ENCODE measurements at places on chromosomes 16 and 17.

DNA sequence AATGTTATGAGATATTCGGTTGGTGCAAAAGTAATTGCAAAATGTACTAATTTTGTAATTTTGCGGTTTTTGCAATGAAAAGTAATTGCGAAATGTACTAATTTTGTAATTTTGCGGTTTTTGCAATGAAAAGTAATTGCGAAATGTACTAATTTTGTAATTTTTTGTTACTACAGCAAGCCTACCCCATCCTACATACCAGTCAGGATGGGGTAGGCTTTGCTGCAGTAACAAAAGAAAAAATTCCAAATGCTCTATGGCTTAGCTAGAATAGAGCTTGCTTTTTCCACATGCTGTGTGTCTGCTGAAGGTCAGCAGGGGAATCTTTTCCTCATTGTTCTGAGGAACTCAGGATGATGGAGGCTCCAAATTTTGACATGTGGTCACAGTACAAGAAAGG lies 83.3 kb upstream of the GPRC5B start:
- ATAC-seq, result no peak
- no peaks in the 10 kb centered on the region for H3K36me3 ChIP-seq
- no peak overlapping the region for H3K27ac ChIP-seq
- no peak overlapping the region for H3K4me3 ChIP-seq
- peaks cover 16% of the 10 kb centered on the region for H3K27me3 ChIP-seq

GRCh38 chr17:63764716-63765115 lies 8.7 kb downstream of the CCDC47 start:
- H3K4me1 ChIP-seq, result peaks cover 10% of the 10 kb centered on the region
- H3K4me3 ChIP-seq, result no peak overlapping the region
- no peak for ATAC-seq
- H3K36me3 ChIP-seq, result peaks cover 100% of the 10 kb centered on the region
- no peak overlapping the region for H3K27ac ChIP-seq

- ATAC-seq, result no peak
- H3K36me3 ChIP-seq, result no peaks in the 10 kb centered on the region
- H3K4me1 ChIP-seq, result peaks cover 21% of the 10 kb centered on the region
- no peak overlapping the region for H3K4me3 ChIP-seq
- no peak overlapping the region for H3K27ac ChIP-seq
Measured at GRCh38 chr17:19874256-19874655, 6.5 kb upstream of the ULK2 start.

DNA sequence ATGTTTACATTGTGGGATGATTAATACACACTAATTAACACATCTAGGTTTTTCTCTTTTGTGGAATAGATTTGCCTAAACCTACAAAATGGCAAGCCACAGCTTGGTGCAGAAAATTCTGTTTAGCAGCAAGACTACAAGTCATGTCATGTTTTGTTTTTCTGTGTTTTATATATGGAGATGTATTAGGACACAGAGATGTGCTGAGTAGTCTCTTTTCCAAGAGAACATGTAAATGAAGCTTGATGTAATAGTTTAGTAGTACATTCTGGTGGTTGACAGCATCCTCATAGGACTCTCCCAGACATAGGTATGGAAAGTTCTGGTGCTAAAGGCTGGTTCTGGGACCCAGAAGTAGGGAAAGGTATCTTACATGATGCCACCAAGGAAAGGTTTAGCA lies 1345.4 kb downstream of the CDH11 start:
- H3K4me3 ChIP-seq, result no peak overlapping the region
- H3K4me1 ChIP-seq, result no peaks in the 10 kb centered on the region
- no peak for ATAC-seq
- no peaks in the 10 kb centered on the region for H3K27me3 ChIP-seq
- H3K27ac ChIP-seq, result no peak overlapping the region

GRCh38 chr17:18100616-18101015 lies 7.9 kb upstream of the MYO15A start:
- peaks cover 44% of the 10 kb centered on the region for H3K36me3 ChIP-seq
- no peak overlapping the region for H3K4me3 ChIP-seq
- no peak for ATAC-seq
- H3K27ac ChIP-seq, result no peak overlapping the region

- no peak for ATAC-seq
- no peaks in the 10 kb centered on the region for H3K27me3 ChIP-seq
- no peak overlapping the region for H3K4me3 ChIP-seq
- peaks cover 34% of the 10 kb centered on the region for H3K4me1 ChIP-seq
- peak overlapping the region; percentile 22 for H3K27ac ChIP-seq
- no peaks in the 10 kb centered on the region for H3K36me3 ChIP-seq
Measured at GRCh38 chr17:27521281-27522027, 65.2 kb downstream of the KSR1 start.

DNA sequence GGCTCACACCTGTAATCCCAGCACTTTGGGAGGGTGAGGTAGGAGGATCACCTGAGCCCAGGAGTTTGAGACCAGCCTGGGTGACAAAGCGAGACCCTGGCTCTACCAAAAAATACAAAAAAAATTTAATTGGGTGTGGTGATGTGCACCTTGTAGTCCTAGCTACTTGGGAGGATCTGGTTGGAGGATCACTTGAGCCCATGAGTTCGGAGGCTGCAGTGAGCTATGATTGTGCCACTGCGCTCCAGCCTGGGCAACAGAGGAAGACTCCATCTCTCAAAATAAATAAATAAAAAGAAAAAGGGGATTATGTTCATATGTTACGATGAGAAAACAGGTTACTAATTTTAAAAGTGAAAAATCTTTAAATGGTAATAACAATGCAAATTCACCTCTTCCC lies 996 bp downstream of the MLKL start:
- peaks cover 36% of the 10 kb centered on the region for H3K4me1 ChIP-seq
- H3K36me3 ChIP-seq, result peaks cover 42% of the 10 kb centered on the region
- H3K27me3 ChIP-seq, result no peaks in the 10 kb centered on the region

DNA sequence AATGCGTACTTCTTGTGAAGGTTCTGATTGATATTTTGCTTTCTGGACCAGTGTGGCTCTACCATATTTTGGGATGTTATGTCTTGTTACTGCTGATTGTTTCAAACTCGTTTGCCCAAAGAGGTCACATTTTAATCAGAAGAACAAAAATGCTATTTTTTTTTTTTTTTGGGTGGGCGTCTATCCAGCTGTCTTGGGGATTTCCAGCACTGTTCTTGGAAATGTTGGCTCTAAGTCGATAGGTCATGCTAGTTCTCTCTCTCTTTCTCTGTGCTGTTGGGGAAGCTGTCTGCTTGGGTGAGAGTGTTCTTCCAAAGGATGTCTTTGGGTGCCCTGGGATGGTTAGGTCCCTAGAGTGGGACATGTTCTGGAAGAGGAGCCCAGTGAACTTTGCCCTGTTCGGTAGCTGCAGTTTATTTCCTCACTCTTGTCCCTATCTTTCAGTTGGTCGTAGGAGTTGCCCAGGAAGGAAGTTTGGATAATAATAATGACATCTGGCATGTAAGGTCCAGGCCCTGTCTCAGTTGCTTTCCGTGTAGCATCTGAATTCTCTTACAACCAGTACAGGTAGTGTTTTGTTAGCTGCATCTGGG lies 2.9 kb downstream of the IRF8 start:
- H3K4me3 ChIP-seq, result peak overlapping the region; percentile 87
- peak overlapping the region; percentile 70 for H3K27ac ChIP-seq
- H3K36me3 ChIP-seq, result peaks cover 70% of the 10 kb centered on the region
- peaks cover 31% of the 10 kb centered on the region for H3K27me3 ChIP-seq
- ATAC-seq, result no peak
- peaks cover 33% of the 10 kb centered on the region for H3K4me1 ChIP-seq

- H3K36me3 ChIP-seq, result no peaks in the 10 kb centered on the region
- no peak for ATAC-seq
- peak overlapping the region; percentile 81 for H3K27ac ChIP-seq
- peak overlapping the region; percentile 19 for H3K4me3 ChIP-seq
Measured at GRCh38 chr16:66475232-66475631, 48.1 kb downstream of the BEAN1 start.

DNA sequence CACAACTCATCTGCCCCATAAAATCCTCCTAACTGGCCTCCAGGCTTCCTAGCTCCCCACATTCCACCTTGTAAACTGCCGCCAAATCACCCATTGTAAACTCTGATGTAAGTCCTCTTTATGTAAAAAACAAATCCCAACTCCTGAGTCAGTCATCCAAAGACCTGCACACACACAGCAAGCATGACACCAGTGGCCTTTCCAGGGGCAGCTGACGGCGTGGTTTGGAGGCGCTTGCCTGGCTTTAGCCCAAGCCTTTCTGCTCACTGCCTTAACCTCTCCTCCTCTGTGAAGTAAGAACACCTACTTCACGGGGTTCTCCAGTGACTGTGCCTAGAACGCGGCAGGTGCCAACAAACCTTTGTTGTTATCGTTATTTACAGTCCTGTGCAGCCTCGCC lies 14.0 kb downstream of the UBE2O start:
- no peak overlapping the region for H3K4me3 ChIP-seq
- H3K27ac ChIP-seq, result no peak overlapping the region
- no peak for ATAC-seq

DNA sequence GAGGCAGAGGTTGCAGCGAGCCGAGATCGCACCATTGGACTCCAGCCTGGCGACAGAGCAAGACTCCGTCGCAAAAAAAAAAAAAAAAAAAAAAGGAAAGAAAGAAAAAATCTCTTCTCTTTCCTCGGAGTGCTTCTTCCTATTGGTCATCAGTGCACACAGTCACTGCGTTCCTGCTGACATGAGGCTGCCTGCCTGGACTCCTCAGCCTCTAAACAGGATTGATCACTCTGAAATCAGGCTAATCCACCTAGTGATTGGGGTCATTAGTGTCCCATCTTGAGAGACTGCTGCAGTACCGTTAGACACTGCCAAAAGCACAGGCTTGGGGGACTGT lies 30.8 kb downstream of the PLCD3 start:
- ATAC-seq, result no peak
- no peak overlapping the region for H3K27ac ChIP-seq
- peaks cover 88% of the 10 kb centered on the region for H3K36me3 ChIP-seq
- peaks cover 3% of the 10 kb centered on the region for H3K4me1 ChIP-seq
- H3K4me3 ChIP-seq, result no peak overlapping the region

GRCh38 chr17:28724500-28725165 lies 1.4 kb downstream of the TLCD1 start:
- peak overlapping the region; percentile 100 for H3K4me3 ChIP-seq
- H3K36me3 ChIP-seq, result peaks cover 80% of the 10 kb centered on the region
- peaks cover 23% of the 10 kb centered on the region for H3K4me1 ChIP-seq
- ATAC-seq, result no peak

- H3K4me1 ChIP-seq, result peaks cover 14% of the 10 kb centered on the region
- peaks cover 5% of the 10 kb centered on the region for H3K27me3 ChIP-seq
- no peak overlapping the region for H3K27ac ChIP-seq
- H3K36me3 ChIP-seq, result peaks cover under 1% of the 10 kb centered on the region
Measured at GRCh38 chr16:67252609-67253497, 4.1 kb downstream of the SLC9A5 start.

GRCh38 chr17:57593739-57594462 lies 151.2 kb downstream of the CCDC182 start:
- H3K27me3 ChIP-seq, result no peaks in the 10 kb centered on the region
- no peak for ATAC-seq
- no peak overlapping the region for H3K27ac ChIP-seq
- peaks cover 6% of the 10 kb centered on the region for H3K36me3 ChIP-seq
- H3K4me1 ChIP-seq, result peaks cover 11% of the 10 kb centered on the region
- H3K4me3 ChIP-seq, result no peak overlapping the region

GRCh38 chr16:73126525-73126853 lies 78.6 kb upstream of the ZFHX3 start:
- H3K4me1 ChIP-seq, result no peaks in the 10 kb centered on the region
- H3K4me3 ChIP-seq, result no peak overlapping the region
- no peak overlapping the region for H3K27ac ChIP-seq
- H3K27me3 ChIP-seq, result no peaks in the 10 kb centered on the region
- ATAC-seq, result no peak

DNA sequence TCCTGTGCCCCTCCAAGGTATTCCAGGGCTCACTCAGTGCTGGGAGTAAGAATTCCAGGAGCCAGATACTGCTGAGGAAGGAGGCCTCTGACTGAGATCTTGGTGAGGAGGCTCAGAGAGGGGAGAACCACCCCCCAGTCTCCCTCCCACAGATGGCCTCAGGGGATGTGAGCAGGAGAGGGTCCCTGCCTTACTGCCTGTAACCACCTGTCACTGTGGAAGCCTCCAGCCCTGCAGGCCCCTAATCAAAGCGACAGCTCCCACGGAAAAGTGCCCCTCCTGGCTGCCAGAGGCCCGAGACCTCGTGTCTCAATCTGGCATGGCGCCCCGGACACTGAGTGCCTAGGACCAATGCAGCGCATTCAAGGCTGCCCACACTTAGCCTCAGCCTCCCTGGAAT lies 7.7 kb upstream of the C17orf113 start:
- H3K4me1 ChIP-seq, result no peaks in the 10 kb centered on the region
- H3K27ac ChIP-seq, result no peak overlapping the region
- ATAC-seq, result no peak
- peaks cover 20% of the 10 kb centered on the region for H3K27me3 ChIP-seq
- H3K36me3 ChIP-seq, result no peaks in the 10 kb centered on the region

GRCh38 chr17:4969551-4970173 lies 2.0 kb upstream of the SPAG7 start:
- no peak overlapping the region for H3K4me3 ChIP-seq
- peaks cover 33% of the 10 kb centered on the region for H3K4me1 ChIP-seq
- no peaks in the 10 kb centered on the region for H3K27me3 ChIP-seq
- H3K36me3 ChIP-seq, result no peaks in the 10 kb centered on the region

GRCh38 chr16:6545329-6545728 lies 787.3 kb upstream of the RBFOX1 start:
- no peak overlapping the region for H3K4me3 ChIP-seq
- H3K27me3 ChIP-seq, result no peaks in the 10 kb centered on the region
- H3K27ac ChIP-seq, result no peak overlapping the region
- no peaks in the 10 kb centered on the region for H3K4me1 ChIP-seq

DNA sequence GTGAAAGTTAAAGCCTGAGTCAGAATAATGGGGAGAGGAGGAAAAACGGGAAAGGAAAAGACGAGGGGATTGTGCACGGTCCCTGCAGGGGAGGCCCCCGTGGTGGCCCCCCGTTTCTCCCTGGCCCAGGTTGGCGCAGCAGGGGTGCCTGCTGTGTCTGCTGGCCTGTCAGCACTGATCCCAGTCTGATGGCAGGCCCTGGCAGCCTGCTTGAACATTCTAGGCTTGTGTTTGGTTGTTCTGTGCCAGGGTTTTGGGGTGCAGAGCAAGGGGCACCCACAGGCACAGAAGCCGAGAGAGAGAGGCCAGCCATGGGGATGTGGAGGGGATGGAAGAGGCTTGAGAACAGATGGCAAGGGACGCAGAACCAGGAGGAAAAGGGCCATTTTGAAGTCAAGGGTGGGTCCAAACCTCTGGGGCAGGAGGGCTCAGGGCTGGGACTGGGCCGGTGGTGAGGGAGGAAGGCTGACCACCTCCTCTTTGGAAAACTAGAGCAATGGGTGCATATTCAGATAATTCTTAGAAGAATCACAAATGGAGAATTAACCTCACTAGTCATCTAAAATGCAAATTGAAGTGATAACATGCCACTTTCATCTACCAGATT lies 35.9 kb downstream of the TBX4 start:
- ATAC-seq, result no peak
- H3K27ac ChIP-seq, result no peak overlapping the region
- H3K4me3 ChIP-seq, result no peak overlapping the region
- no peaks in the 10 kb centered on the region for H3K27me3 ChIP-seq

DNA sequence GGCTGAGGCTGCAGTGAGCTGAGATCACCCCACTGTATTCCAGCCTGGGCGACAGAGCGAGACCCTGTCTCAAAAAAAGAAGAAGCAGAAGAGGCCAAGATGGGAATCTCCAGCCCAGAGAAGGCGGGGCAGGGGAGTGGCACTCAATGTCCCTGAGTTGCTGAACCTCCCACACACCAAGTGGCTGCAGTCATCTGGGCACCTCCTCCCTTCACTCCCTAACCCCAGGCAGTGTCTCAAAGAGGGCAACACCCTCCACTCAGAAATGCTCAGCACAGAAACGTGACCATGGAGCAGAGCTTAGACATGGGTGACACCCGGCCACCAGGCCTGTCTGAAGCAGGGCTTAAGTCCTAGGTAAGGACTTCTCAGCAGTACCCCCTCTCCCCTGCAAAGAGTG lies 36.3 kb upstream of the BCAR1 start:
- H3K27ac ChIP-seq, result no peak overlapping the region
- no peak overlapping the region for H3K4me3 ChIP-seq
- H3K27me3 ChIP-seq, result peaks cover 10% of the 10 kb centered on the region
- peaks cover 50% of the 10 kb centered on the region for H3K36me3 ChIP-seq
- ATAC-seq, result no peak

Data from activated T-helper 17 cell treated with anti-CD3 and anti-CD28 coated beads, Interleukin-2, amount 50 U/mL, for 72 hours (primary cell).